ENCODE measurements at places on chromosomes 6 and 20.

DNA sequence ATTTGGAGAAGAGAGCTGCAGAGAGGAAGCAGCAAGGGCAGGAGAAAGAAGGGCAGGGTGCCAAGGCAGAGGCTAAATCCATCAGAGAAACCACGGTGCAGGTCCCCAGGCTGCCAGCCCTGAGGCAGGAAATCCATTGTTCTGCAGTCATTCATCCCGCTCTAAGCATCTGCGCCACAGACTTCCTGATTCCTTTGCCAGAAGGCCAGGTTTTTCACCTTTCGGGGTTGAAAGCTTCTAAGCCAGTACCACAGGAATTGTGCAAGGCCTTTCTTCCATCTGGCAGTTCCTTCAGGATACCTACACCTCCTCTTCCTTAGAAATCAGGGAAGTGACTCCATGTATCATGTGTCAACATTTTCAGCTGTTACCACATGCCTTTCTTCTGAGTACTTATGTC, 45.6 kb downstream of the ADGRF5 start:
- DNase-seq: no peak

DNA sequence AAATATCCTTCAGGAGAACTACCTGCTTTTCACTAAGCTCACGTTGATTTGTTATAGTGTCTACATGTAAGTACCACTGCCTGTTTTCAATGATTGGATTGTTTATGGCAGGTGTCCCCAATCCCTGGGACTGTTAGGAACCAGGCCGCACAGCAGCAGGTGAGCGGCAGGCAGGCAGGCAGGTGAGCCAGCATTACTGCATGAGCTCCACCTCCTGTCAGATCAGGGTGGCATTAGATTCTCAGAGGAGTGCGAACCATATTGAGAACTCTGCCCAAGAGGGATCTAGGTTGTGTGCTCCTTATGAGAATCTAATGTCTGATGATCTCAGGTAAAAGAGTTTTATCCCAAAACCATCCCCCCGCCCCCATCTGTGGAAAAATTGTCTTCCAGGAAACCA, 303.3 kb downstream of the EYA4 start:
- no peak for DNase-seq

GRCh38 chr20:32235331-32236047, 27.8 kb downstream of the POFUT1 start:
- DNase-seq: no peak

- DNase-seq: no peak
These were observed 7.8 kb upstream of the PLTP start for GRCh38 chr20:45919542-45920399.

GRCh38 chr6:33857093-33857931, 53.5 kb upstream of the MLN start:
- no peak for DNase-seq

DNA sequence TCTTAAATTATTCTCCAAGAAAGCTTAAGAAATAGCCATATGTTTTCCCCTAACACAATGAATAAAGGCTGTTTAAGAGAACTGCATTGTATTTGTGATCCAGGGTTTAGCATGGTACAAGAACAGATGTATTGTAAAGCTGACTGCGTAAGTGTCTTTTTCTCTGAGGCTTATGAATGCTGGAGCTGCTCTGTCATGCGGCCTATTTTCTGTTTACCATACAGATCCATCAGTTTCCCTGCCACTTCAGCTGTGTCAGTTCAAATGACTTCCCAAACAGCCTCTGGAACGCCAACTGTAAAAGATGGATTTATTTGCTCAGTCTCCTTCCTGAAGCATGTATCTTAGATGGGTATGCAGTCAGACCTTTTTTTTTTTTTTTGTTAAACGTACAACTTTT, 419.3 kb upstream of the HS3ST5 start:
- DNase-seq: no peak

- DNase-seq: no peak
These were observed 307.3 kb downstream of the SYNE1 start for GRCh38 chr6:152329638-152330448.

GRCh38 chr6:141103246-141103645, 1029.5 kb upstream of the GJE1 start:
- no peak for DNase-seq

DNA sequence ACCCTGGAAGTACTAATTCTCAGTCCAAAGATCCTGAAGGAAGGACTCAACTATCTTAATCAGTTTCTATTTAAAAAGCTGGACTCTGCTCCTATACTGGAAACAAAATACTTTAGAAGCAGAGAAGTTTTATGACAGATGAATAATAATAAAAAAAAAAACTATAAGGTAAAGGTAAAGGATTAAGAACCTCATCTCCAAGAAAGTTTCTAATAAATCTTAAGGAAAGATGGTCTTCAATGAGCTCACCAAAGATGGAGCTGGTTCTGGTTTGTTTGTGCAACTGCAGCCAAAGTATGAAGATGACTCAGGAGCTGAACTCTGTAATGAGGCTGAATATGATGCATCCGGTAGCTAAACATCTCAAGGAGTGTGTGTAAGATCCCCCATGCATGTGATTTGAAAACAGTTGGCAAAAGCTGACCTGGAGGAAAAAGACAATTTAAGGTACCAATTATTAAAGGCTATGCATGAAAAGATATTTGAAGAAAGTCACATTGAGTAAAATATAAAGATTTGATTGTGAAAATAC, 25.2 kb downstream of the MED23 start:
- DNase-seq: no peak

DNA sequence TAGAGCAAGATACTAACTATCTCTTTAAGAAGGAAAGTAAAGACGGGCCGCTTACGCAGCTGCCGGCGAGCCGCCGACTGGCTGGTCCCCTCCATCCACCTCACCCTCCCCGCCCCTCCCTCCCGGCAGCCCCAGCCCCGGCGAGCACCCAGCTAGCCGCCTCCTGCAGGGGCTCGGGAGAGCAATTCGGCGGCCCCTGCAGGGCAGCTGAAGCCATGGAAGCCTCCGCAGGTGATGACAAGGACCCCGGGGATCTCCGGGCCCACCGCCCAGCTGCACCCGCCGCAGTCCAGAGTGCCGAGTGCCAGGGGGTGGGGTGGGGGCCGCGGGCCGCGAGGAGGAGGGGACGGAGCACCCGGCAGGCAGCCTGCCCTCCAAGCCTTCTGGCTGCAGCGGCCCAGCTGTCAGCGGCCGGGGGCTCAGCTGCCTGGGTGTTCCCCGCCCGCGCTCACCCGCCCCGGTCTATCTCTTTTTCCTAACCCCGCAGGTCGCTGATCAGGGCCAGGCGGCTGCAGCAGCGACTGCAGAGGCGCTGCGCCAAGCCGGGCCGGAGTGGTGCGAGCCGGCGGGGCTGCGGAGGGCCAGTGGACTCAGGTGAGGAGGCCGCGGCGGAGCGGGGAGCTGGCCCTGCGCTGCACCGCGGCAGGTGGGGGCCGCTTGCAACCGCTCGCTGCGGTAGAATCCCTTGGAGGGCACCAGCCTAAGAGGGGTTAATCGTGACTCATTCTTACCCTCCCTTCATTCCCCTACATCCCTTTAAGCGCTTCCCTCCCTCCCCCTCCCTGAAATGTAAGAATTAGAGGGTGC, at the start of gene SNPH:
Gene SNPH, plus strand, starts transcription at position 128 of the 807 bp plus-strand sequence. CDS start 29,946 bp downstream, outside the sequence.
- DNase-seq: no peak

GRCh38 chr20:5077761-5078387, 41.9 kb downstream of the PCNA start:
- DNase-seq: no peak

DNA sequence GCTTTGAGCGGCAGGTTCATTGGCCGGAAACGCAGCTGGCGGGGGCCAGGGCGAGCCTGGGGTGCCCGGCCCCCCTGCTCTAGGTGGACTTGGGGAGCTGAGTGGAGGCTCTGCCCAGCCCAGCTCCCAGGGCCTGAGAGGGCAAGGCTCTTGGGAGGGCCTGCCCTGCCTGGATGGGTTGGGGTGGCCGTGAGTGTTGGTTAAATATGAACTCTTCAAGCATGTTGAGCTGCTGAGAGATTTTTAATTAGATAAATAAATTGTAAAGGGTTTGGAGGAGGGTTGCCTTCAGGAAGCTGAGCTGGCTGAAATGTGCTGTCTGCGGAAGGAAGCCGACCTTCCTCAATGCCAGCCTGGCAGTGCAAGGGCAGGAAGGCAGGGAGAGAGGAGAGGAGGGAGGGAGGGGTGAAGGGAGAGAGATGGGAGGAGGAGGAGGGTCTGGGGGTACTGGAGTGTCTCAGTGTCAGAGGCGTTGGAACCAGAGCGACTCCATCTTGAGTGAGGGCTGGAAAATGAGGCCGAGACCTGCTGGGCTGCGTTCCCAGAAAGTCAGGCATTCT, 39.4 kb upstream of the PMEPA1 start:
- DNase-seq: no peak

DNA sequence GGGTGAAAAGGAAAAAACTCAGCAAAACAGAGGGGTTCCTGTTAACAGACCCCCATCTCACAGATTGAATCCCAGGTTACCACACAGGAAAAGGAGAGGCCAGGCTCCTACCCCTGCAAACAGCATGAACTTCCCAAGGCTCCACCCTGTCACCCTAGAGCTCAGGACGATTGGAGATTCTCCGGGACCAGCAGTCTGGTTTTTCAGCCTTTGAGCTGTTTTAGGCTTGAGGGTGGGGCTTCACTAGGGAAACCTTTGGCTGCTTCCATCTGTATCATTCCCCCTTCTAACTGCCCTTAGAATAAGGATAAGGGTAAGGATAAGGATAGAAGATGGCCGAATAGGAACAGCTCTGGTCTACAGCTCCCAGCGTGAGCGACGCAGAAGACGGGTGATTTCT, 16.0 kb downstream of the C6orf58 start:
- no peak for DNase-seq

DNA sequence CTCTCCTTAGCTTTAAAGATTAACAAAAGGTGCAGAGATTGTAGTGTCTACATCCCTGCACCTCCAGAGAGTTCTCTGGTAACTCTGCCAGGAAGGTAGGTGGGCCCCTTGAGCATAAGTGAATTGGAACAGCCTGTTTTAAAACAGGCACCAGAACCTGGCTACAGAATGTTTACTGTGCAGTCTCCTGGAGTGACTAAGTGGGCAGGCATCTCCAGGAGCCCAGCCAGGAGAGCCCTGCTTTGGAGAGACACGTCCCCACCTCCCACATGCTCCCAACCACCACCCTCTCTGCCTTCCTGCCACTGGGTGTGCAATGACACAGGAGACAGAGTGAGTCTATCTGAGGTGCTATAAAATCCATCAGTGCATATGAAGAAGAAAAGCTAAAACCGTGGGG, 110.3 kb upstream of the EYA4 start:
- DNase-seq: no peak

DNA sequence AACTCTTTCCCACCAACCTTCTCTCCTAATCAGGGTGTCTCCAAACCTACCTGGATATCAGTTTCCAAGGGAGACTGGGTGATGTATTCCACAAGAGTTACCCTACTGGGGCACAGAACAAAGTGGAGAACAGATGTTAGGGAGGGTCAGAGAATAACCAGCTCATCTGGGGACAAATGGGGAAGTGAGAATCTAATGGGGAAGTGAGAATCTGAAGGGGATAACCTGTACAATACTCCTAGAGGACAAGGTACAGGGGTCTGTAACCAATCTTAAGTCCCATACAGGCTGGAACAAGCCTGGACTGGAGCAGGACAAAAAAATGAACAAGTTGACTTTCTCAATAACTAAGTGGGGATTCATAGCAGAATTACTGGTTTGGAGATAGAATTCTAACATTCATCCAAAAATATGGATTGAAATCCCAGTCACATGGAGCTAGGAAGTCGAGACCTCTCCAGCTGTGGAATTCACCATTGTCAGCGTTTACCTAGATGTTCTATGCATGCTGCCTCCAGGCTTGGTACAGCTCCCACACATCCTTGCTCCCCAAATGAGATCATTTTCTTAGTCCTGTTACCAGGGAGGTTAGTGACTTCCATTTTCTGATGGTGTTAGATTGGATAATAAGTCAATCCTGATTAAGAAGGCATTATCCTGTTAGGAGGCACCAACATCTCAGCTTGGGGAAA, 214.8 kb upstream of the MOCS1 start:
- DNase-seq: no peak

DNA sequence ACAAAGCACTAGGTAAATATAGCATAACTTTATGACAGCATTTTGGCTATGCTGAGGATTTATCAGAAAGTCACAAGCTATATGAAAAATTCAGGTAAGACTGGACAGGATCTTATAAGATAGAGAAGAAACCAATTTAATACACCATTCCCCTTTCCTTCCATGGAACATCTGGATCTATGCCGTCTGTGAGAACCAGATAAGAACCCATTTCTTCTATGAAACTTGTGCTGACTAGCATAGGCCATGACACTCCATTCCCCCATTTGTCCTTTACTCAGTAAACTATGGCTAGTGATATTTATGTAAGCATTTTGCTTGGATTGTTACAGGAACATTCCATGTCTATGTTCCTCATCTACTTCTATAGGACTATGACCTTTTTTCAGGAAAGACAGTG, 437.7 kb downstream of the ADGRB3 start:
- no peak for DNase-seq

- no peak for DNase-seq
These were observed 66.1 kb downstream of the ADNP start for GRCh38 chr20:50865114-50865513.

DNA sequence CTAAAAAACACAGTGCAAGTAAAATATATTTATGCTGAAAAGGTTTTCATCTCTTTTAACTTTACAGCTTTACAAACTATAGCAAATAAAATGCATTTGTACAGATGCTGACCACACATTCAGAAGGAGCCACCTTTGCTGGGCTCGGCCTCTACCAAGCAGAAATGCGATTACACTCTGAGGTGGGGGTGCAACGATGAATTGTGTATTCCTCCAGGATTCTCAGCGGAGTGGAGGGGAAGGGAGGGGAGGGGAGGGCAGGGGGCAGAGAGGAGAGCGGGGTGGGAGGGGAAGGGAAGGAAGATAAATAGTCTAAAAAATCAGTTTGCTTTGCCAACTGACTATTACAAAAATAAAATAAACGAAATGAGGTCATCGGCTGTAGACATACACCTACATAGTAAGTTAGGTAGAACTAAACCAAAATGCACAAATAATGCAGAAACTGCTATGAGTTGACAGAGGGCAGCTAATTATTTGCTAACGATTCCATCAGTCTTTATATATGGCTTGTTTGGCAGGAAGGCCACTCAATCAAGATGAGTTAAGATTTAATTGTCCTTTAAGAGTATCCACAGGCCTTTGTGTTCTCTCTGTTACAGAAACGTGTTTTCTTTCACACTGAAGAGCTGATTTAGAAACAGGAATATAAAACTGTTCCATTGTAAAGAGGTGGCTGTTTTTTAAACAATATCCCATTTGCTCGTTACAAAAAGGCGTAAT, 90.1 kb downstream of the TAF4 start:
- no peak for DNase-seq

All from NCI-H1048 (cell line).